Left lung (tissue), 14 donors: ENCODE measurements at places on chromosomes 7 and 10.
A peak's percentile ranks its signal among the peaks of the same experiment; 100 is the strongest.

DNA sequence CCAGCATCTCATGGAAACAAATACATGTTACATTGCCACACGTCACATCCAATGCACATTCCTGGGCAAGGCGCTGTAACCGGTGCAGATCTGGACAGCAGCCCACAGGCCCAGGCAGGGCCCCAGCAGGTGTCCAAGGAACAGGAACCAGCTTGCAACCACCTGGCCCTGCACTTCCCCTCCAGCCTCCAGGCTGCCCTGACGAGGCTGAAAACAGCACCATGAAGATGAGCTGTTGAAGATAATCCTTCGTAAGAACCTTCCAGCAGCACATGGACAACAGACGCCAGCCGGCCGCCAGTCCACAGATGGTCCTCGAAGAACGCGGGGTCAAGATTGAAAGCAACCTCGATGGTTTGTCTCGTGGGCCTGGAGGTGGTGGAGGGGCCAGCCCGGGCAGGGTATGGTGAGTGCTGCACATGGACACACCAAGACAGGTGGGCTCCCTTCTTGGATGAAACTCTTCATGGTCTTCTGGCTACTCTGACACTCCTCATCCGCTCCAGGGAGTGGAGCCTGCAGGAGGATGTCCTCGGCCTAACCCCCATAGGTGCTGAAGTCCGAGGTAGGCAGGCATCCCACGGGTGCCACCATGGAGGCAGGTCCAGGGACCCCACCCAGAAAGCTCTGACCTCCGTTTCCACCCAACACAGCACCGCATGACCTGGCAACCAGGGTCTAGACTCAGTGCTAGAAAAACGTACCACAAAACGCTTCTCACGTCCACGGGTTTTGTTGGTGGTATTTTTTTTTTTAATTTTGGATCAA is 22.9 kb downstream of the PDGFA start:
- H3K27me3 ChIP-seq = no peaks in the 10 kb centered on the region
- no peaks in the 10 kb centered on the region for H3K4me1 ChIP-seq
- no peak overlapping the region for H3K4me3 ChIP-seq
- no peak for DNase-seq

- H3K4me3 ChIP-seq = no peak overlapping the region
- H3K27me3 ChIP-seq = no peaks in the 10 kb centered on the region
- H3K27ac ChIP-seq = no peak overlapping the region
- no peak for DNase-seq
Observed at GRCh38 chr7:36943591-36944435, 219.5 kb upstream of the AOAH start.

DNA sequence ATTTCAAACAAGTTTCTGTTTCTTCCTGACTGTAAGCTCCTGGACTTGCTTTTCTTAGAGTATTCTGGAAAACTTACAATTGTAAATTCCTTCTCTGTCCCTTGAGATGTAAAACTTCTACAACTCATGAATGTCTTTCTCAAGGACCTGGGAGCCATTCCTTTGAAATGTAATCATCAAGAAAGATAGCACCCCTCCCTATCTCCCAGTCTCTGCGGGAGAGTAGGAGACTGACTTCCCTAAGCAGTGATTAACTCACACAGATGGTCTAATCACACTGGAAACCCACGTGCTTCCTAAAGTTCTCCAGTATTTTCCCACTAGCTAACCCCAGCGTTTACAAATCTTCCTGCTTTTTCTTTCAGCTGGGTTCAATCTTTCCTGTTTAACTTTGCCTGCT is 549.4 kb downstream of the SORCS1 start:
- no peak for DNase-seq
- H3K4me1 ChIP-seq = no peaks in the 10 kb centered on the region
- H3K27ac ChIP-seq = no peak overlapping the region
- no peaks in the 10 kb centered on the region for H3K36me3 ChIP-seq
- no peak overlapping the region for H3K4me3 ChIP-seq

DNA sequence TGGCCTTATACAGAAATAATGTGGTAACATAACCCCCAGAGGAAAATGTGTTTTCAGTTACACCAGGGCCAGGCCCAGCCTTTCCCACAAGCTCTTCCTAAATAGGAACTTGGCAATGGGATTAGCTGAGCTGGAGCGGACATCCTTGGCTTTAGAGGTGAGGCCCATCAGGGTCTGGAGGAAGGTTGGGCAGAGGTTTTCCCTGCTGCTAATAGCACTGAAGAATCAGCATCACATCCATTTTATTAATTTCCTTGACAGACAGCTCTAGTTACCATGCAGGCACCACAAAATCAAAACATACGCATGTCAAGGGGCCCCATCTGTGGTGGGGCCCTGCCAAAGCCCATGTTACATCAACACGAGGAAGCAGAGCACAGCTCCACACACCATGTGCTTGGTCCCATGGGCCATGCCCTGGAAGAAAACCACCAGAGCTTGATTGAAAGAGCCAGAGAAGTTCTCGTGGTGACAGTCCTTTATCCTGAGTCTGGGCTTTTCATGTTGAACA is 566.6 kb downstream of the KCNMA1 start:
- no peak overlapping the region for H3K27ac ChIP-seq
- no peak overlapping the region for H3K4me3 ChIP-seq
- no peaks in the 10 kb centered on the region for H3K27me3 ChIP-seq
- peaks cover 5% of the 10 kb centered on the region for H3K4me1 ChIP-seq
- H3K36me3 ChIP-seq = no peaks in the 10 kb centered on the region

DNA sequence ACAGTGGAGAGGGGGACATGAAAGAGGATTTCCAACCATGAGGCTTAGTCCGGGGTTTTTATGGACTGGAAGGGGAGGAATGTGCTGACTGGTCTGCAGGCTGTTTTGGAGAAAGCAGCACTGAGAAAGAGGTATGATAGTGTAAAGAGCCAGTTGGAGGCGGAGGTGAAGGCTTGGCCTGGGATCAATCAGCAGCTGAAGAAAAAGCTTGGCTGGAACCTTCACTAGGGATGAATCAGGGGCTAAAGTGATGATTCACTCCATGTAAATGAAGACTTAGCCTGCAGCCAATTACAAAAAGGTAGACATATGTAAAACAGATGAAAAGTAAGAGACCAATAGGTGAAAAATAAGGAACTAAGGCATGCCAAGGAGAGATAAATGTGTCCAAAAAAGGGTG is 1382.6 kb downstream of the GATA3 start:
- H3K4me3 ChIP-seq = no peak overlapping the region
- no peak for DNase-seq
- H3K27me3 ChIP-seq = no peaks in the 10 kb centered on the region
- no peaks in the 10 kb centered on the region for H3K36me3 ChIP-seq

DNA sequence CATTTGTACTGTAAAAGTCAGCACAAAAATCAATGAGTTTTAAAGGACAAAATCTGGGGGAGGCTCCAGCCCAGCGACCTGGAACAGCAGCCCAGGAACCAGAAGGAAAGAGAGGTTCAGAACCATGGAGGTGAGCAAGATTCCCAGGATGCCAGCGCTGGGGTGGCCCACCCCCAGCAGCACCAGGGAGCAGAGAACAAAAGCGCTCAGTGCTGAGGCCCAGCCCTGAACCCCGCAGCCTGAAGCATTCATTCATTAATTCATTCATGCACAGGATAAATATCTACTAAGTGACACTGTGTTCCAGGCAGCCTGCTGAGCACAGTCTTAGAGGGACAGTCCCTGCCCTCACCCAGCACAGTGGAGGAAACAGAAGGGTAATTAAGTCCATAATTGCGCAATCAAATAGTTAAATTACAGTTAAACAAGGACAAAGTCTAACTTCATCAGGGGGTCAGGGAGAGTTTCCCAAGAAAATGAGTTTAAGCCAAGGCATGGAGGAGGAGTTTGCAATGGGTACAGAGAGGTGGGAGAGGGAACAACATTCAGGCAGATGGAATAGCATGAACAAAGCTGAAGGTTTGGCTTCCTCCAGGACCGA is 202.3 kb downstream of the GRID1 start:
- no peak overlapping the region for H3K4me3 ChIP-seq
- H3K27me3 ChIP-seq = no peaks in the 10 kb centered on the region
- no peak overlapping the region for H3K27ac ChIP-seq
- H3K36me3 ChIP-seq = no peaks in the 10 kb centered on the region
- peak; percentile 7 for DNase-seq

DNA sequence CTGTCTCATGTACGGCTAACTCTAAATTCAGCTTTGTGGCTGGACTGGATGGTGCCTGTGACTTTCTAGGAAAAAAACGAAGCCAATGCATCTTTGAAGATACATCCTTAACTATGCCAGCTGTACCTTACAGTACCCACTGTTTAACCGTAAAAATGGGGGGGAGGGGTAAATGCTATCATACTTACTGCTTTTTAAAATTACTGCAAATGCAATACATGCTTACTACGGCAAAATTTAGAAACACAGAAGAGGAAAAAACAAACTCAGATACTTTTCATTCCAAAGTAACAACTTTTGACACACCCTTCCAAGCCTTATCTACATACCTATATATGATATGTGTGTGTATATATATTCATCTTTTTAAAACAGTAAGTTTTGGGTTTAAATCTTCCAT is 20.4 kb upstream of the GLCCI1 start:
- H3K4me1 ChIP-seq = no peaks in the 10 kb centered on the region
- DNase-seq = no peak
- H3K4me3 ChIP-seq = no peak overlapping the region

- no peak overlapping the region for H3K4me3 ChIP-seq
- H3K4me1 ChIP-seq = no peaks in the 10 kb centered on the region
- H3K36me3 ChIP-seq = no peaks in the 10 kb centered on the region
Observed at GRCh38 chr7:112584290-112584689, 103.5 kb downstream of the LSMEM1 start.

- H3K36me3 ChIP-seq = no peaks in the 10 kb centered on the region
- peaks cover 78% of the 10 kb centered on the region for H3K4me1 ChIP-seq
- no peak for DNase-seq
- no peaks in the 10 kb centered on the region for H3K27me3 ChIP-seq
Observed at GRCh38 chr10:72335394-72336258, 19.1 kb downstream of the DNAJB12 start.

DNA sequence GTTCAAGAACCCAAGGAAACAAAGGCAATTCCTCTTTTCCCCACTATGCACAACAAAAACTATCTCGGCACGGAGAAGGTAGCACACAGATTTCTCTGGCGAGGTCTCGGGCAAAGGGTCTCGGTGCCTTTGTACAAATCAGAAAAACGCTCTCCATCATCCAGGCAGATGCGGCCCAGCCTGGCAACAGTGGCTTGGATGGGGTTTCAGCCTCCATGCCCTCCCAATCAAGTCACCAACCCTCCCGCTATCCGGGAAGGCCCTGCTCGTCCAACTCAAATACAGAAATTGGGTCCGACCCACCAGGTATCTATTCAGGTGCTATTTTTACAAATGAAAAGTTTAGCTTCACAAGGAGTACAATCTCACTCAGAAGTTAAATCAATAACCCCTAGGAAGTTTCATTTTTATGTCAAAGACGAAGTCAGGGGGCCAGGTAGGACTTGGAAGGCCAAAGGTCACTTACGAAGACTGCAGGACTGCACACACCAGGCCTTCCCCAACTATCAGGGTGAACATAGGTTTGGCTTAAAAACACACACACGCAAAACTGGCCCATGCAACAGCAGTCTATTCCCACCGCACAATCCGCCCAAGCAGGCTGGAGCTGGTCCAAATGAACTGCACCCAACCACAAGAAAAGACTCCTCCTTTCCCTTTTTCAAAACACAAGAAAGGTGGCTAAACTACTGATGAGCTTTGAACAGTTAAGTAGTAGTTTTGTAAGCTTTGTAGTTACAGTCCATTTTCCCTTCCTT is 43.0 kb downstream of the GNA12 start:
- DNase-seq = no peak
- H3K4me1 ChIP-seq = peaks cover 48% of the 10 kb centered on the region
- no peak overlapping the region for H3K4me3 ChIP-seq
- no peaks in the 10 kb centered on the region for H3K27me3 ChIP-seq
- H3K27ac ChIP-seq = peak overlapping the region; percentile 74
- no peaks in the 10 kb centered on the region for H3K36me3 ChIP-seq

DNA sequence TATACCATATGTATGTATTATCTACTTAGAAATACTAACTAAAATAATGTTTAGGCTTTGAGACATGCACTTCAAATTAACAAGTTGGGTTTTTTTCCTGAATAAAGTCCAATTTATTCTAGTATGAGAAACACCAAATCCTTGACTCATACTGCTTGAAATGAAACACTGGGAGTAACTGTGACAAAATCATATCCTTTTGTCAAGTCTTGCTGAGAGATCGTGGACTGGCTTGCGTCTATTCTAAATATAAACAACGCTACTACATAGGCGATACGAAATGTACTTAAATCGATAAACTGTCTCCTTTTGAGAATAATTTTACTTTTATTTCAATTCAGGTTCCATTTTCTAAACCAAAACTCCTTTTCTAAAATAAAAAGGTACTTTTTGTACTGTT is 16.3 kb downstream of the SMURF1 start:
- H3K27me3 ChIP-seq = no peaks in the 10 kb centered on the region
- peak overlapping the region; percentile 39 for H3K27ac ChIP-seq
- H3K4me1 ChIP-seq = peaks cover 81% of the 10 kb centered on the region
- DNase-seq = no peak
- H3K36me3 ChIP-seq = no peaks in the 10 kb centered on the region

DNA sequence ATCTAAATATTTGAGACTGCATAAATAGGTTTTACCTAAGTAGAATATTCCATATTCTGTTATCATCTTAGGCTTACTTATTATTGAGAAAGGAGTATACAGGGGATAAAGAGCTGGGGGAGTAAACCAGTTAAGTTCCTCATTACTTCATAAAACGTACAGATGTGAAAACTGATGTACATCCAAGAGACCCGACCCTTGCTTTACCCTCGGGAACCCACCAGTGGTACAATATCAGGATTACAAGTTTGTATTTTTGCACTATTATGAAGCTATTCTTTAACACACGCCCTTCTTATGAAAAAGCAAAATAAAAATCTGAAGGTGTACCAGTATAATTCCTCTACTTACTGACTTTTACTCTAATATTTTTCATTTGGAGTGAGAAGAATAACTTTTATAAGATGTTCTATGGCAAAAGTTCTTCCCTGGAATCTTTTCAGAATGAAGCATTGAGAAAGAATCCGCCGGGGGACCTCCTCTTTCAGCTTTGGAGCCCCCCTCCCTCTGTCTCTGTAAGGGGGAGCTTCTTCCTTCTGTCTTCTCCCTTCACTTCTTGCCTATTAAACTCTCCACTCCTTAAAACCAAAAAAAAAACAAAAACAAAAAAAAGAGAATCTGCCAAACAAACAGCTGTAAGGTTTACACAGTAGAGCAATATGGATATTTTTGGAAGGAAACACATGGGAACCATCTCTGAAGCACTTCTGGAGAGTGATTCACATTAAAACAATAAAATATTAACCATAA is 550.0 kb downstream of the TNS3 start:
- H3K36me3 ChIP-seq = no peaks in the 10 kb centered on the region
- DNase-seq = peak; percentile 76
- H3K4me3 ChIP-seq = no peak overlapping the region
- H3K4me1 ChIP-seq = no peaks in the 10 kb centered on the region

- no peak overlapping the region for H3K27ac ChIP-seq
- no peaks in the 10 kb centered on the region for H3K36me3 ChIP-seq
- no peak overlapping the region for H3K4me3 ChIP-seq
- no peaks in the 10 kb centered on the region for H3K27me3 ChIP-seq
Observed at GRCh38 chr7:36765605-36766004, 41.3 kb upstream of the AOAH start.
